ENCODE measurements at places on chromosomes 1 and 21. TPM values are rescaled to one million over a fixed set of nuclear protein-coding genes. Genes with fewer than 3 reads are reported as not detected.

DNA sequence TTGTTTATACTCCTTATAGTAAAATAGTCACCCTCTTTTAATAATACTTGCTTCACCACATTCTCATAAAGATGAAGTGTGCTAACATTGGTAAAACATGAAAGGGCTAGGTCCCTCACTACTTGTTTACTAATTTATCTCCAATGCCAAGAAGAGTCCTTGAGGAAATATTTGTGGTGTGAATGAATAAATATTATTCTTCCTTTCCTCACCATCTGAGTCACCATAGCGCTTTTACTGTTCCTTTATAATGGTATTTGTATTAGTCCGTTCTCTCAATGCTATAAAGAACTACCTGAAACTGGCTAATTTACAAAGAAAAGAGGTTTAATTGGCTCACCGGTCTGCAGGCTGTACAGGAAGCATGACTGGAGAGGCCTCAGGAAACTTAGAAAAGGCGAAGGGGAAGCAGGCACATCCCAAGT lies 222.8 kb upstream of the ZRANB2 start:
- DNase-seq = no peak

GRCh38 chr1:176167210-176167609 lies 39.9 kb downstream of the COP1 start:
- DNase-seq = no peak

GRCh38 chr21:36981049-36981391 lies 14.6 kb upstream of the HLCS start:
- DNase-seq = no peak

GRCh38 chr1:60277269-60277668 lies 203.7 kb upstream of the C1orf87 start:
- DNase-seq = no peak

GRCh38 chr1:25675729-25676476 lies 59.3 kb downstream of the MAN1C1 start:
- DNase-seq = no peak

- DNase-seq = no peak
These were observed 10.7 kb upstream of the ARHGEF16 start for GRCh38 chr1:3443807-3444206.

- DNase-seq = no peak
These were observed 2.4 kb upstream of the PRAMEF18 start for GRCh38 chr1:13228343-13228781.

Gene TTF2
- total RNA-seq = 36.1 TPM

Gene GJB5
- total RNA-seq = not detected

Gene LCK
- total RNA-seq = 0.32 TPM

Gene A3GALT2
- not detected for total RNA-seq

Measured in neural progenitor cell (in vitro differentiated cells).